ENCODE measurements at places on chromosomes 5 and 9. TPM values are rescaled to one million over a fixed set of nuclear protein-coding genes. Genes with fewer than 3 reads are reported as not detected.

DNA sequence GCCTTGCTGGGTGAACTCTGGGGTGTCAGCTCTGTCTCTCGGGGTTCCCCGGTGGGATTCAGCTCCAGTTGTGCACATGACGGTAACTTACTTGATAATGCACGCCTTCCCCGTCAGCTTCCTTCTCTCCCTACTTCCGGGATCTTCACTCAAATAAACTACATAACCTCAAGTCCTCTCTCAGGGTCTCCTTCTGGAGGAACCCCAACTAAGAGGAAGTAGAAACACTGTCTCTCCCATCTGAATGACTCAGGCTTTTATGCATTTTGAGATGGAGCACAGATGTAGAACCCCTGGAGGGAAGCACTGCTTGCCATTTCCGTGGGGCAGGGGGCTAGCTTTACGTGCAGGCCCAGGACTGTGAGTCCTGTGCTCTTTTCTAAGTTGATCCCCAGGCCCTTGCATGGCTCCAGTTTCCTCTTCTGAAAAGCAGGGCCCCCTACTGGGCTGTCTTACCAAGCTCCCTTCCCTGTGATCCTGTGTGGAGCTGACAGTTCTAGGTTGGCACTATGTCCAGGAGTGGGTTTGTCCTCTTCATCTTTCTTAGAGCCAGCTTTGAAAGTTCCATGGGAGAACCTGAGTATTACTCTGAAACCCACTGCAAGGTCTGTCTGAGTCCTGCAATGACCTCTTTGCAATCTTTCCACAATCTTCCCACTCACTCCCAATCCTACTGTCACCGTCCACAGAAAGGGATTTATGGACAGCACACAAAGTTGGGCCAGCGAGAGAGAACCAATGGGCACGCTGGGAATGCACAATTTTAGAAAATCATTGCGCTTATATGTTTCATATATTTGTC is 17.7 kb downstream of the S1PR3 start:
- no peak overlapping the region for H3K27ac ChIP-seq
- no peak for DNase-seq
- H3K4me3 ChIP-seq: no peak overlapping the region
- no peaks in the 10 kb centered on the region for H3K36me3 ChIP-seq

DNA sequence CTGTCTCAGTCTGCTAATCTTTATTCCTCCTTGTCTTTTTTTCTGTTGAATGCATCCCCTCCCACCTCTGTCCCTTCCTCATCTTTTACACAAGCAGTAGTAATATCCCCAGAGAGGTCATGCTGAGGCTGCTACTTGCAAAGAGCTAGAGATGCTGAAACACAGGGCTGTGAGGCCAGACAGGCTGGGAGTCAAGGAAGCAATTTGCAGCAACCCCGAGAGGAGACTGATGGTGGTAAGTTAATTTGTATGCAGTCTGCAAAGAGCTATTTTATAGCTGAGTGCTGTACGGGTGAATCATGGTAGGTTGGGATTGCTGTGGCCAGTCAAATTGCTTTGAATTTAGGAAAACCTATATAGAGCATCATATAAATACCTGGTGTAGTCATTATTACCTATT is 90.2 kb upstream of the SLC24A2 start:
- no peaks in the 10 kb centered on the region for H3K36me3 ChIP-seq
- H3K27me3 ChIP-seq: peaks cover 23% of the 10 kb centered on the region
- no peak for DNase-seq
- H3K4me1 ChIP-seq: no peaks in the 10 kb centered on the region
- no peak overlapping the region for H3K27ac ChIP-seq

The HSD17B4 gene
- 56.0 TPM for total RNA-seq

DNA sequence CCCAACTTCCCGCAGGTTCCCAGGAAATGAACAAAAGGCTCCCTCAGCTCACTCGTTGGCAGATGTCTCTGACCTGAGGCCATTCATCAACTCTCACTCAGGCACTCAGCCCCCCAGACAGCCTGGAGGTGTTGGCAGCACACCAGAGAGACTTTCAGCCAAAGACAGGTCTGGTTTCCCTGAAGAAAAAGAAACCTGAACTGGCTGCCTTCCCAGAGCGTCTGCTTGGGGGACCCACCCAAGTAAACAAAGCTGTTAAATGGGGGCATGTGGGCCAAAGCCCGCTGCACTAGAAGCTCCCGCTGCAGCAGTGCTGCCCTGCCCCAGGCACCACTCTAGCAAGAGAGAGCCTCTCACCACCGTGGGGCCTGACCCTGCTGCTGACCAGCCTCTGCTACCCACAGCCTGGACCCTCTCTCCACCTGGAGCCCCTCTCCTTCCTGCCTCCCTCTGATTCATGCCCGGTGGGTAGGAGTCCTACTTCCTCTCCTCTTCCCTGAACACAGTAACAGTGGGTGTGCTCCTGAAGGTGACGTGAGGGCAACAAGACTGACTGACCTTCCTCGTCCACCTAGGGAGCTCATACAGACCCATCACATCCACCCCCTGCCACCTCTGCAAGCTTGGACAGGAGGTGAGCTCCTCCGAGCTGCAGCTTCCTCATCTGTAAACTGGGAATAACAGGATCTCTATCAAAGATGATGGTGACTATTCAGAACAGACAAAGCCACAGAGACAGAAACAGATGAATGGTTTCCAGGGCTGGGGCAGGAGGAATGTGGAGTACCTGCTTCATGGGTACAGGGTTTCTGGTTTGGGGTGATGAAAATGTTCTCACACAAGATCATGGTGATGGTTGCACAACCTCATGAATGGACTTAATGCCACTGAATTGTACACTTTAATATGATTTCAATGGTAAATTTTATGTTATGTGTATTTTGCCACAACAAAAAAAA is 31.0 kb upstream of the GABRP start:
- H3K27me3 ChIP-seq: no peaks in the 10 kb centered on the region
- no peaks in the 10 kb centered on the region for H3K4me1 ChIP-seq
- no peak overlapping the region for H3K4me3 ChIP-seq
- no peak overlapping the region for H3K27ac ChIP-seq

- no peaks in the 10 kb centered on the region for H3K36me3 ChIP-seq
- H3K27me3 ChIP-seq: peaks cover 51% of the 10 kb centered on the region
Measured at GRCh38 chr9:22148528-22148875, 139.4 kb upstream of the CDKN2B start.

GRCh38 chr5:141119250-141119649 is 2.4 kb upstream of the PCDHB4 start:
- no peak overlapping the region for H3K27ac ChIP-seq
- peaks cover 6% of the 10 kb centered on the region for H3K27me3 ChIP-seq
- H3K36me3 ChIP-seq: no peaks in the 10 kb centered on the region

The PPWD1 gene
- 61.7 TPM for total RNA-seq

DNA sequence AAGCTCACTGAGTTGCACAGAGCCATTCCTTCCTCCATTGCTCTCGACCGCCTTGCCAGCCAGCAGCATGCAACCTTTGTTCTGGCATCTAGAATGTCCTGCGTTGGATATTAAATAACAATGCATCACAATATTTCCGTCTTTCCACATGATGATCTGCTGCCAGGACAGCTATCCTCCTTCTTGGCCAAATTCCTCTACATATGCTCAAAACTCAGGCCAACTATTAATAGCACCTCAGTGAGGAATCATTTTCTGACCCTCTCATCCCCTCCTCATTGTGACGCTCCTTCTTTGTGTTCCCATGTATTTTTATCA is 128.6 kb downstream of the MYO10 start:
- H3K4me1 ChIP-seq: no peaks in the 10 kb centered on the region
- no peak overlapping the region for H3K4me3 ChIP-seq
- no peaks in the 10 kb centered on the region for H3K36me3 ChIP-seq
- peaks cover 8% of the 10 kb centered on the region for H3K27me3 ChIP-seq
- no peak for DNase-seq
- H3K27ac ChIP-seq: no peak overlapping the region

DNA sequence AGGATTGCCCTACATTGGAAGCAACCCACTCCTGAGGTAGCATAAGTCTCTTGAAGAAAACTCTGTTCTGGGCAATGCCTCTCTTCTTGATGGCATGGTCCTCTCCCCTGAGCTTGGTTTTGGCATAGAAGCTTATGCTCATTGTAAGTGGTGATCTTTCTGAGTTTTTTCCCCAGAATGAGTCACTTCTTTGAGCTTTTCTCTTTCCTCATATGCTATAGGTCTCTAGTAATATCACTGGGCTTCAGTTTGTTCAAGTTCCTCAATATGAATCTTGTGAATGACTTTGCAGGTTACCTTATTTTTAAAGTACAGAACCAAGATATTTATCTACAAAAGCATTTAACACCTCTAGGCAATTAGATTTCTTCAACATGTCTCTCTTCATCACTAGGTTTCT is 76.5 kb upstream of the ATG10 start:
- H3K27ac ChIP-seq: no peak overlapping the region
- H3K27me3 ChIP-seq: no peaks in the 10 kb centered on the region
- no peak overlapping the region for H3K4me3 ChIP-seq
- no peaks in the 10 kb centered on the region for H3K36me3 ChIP-seq
